Stimulated activated CD8-positive, alpha-beta memory T cell treated with anti-CD3 and anti-CD28 coated beads, Interleukin-15, amount 100 ng/mL, for 1 hour (primary cell): ENCODE measurements at places on chromosomes 5 and 9.
A peak's percentile ranks its signal among the peaks of the same experiment; 100 is the strongest.

DNA sequence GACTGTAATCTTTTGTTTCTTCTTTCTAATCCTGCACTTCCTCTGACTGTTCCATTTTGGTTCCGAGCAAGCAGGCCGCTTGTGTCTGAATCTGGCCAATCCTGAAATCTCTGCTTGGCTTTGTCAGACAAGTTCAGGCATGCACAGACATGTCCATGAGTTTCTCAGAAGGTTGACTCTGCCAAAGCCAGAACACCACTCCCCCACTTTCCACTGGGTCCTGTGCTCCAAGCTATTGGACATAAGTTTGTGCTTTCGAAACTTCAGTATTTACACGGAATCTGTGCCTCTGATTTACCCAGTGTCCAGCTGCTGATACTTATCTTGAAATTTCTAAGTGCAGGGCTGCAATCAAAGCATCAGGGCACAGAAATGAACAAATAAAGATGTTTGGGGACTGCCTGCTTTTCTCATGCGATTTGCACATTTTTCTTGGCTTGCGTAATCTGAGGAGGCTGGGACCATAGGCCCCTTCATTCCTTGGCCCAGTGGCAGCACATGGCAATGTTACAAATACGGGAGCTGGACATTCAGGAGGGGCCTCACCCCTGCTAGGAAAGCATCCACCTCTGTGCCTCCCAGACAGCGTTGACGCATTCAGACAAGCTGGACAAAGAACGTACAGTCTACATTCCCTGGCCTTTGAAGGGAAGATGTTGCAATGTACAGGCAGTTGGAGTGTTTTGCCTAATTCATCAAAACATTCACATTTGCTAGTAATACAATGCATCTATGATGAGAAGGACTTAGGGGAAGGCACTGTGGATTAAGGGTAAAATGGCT, 209.2 kb upstream of the PAPPA start:
- DNase-seq, result no peak

DNA sequence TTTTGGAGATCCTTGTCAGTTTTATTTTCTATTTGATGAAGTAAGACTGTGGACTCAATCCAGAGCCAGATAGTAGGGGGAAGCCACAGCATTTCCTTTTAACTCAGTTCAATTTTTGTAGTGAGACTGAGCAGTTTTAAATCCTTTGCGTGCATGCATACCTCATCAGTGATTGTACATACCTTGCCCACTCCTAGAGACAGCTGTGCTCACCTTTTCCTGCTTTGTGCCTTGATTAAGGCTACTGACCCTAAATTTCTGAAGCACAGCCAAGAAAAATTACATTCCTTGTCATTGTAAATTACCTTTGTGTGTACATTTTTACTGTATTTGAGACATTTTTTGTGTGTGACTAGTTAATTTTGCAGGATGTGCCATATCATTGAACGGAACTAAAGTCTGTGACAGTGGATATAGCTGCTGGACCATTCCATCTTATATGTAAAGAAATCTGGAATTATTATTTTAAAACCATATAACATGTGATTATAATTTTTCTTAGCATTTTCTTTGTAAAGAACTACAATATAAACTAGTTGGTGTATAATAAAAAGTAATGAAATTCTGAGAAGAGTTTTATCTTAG, 17.8 kb downstream of the DIMT1 start:
- DNase-seq, result no peak

- DNase-seq, result no peak
These were observed 90.7 kb downstream of the MEF2C start for GRCh38 chr5:88792144-88792840.

- DNase-seq, result no peak
These were observed 2.6 kb downstream of the CDK9 start for GRCh38 chr9:127788337-127789011.

DNA sequence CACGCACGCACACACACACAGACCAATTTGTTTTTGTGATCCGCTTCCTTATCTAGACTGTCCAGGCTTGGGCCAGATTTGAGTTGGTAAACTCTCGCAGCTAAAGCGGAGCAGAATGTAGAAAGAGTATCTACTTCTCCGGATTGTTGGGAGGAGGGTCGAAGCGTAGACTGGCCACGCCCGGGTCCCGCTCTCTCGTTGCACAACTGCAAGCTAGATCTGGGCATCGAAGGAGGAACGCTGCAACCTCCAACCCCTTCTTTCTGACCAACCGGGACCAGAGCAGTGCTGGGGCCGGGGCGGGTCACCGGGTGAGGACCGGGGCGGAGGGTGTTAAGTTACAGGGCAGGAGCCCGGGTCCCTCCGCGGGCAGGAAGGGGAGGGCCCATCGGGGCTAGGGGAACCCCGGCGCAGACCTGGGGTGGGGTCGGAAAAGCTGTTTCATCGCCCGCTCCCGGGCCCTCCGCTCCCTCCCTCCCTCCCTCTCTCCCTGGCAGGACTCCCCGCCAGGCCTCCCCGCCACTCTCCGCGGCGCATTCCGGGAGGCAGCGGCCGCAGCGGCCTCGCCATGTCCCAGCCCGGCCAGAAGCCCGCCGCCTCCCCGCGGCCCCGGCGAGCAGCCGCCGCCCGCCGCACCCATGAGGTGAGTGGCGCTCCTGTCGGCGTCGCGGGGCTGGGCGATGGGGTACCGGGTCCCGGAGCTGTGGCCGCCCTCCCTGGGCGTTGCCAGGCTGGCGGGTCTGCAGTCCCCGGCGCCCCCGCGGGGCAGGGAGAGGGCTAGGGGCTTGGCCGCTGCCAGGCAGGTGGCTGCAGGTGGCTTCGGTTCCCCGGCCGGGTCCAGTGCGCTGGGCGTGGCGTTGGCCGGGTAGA, at the start of gene CAST:
Gene CAST, plus strand, starts transcription at position 522 of the 870 bp plus-strand sequence. Its CDS starts 47 bp downstream, at position 569.
- DNase-seq, result peak; percentile 64

GRCh38 chr5:105840800-105841199, 1829.9 kb downstream of the EFNA5 start:
- DNase-seq, result no peak

- no peak for DNase-seq
These were observed 16.3 kb upstream of the PRR16 start for GRCh38 chr5:120447706-120448239.

DNA sequence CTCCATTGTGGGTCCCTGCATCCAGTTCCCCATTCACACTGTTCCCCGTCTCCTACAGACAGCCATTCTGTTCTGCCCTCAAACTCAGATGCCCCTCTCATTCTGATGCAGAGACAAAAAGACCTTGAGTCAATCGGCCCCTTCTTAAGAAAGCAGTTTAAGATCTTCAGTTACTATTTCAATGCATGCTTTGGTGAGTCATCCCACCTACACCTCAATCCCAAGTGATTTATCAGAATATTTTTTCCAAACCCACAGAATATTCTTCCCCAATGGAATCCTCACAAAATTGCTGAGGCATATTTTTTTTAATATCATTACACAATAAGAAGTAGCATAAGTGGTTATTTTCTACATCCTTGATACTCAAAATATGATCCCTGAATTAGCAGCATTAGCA, 92.4 kb upstream of the SLC1A1 start:
- no peak for DNase-seq

- DNase-seq, result no peak
These were observed 16.0 kb upstream of the SLC9A3 start for GRCh38 chr5:540071-540905.

- no peak for DNase-seq
These were observed 105.3 kb downstream of the UBE2R2 start for GRCh38 chr9:33921967-33922895.

DNA sequence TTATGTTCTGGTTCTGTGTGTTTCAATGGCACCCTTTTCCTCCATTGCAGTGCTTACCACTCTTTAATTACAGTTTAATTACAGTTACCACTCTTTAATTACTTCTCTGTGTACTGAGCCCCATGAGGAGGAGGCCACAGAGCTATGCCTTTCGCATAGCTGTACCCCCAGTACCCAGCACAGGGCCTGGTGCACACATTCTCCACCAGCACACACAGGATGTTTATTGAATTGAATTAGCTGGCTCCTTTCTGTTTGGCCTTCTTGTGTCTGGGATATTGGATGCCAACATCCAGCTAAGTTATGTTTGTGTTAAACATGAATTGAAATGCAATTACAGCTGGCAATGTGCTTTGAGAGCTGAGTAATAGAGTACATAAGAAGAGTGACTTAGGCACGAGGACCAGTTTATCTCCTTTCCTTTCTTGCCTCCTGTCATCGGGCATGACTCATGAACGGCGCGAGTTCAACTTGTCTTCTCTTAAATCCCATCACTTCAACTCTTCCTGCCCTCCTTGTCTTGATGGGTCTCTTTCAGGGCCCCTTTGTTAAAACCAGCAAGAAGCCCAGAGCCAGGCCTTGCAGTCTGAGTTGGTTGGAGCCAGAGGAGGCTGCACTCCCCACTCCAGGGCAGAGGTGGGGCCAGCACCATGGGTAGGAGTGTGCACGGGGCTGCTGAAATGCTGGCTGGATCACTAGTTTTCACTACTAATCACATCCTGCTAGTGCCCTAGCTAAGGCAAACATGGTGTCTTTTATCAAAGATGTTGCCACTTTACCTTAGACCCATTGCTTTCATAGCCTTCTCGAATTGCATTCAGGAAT, 37.4 kb downstream of the MVB12B start:
- no peak for DNase-seq

- no peak for DNase-seq
These were observed 185.6 kb upstream of the DMRT1 start for GRCh38 chr9:655875-656274.

- no peak for DNase-seq
These were observed 2079.8 kb upstream of the WWC1 start for GRCh38 chr5:166211640-166212039.

DNA sequence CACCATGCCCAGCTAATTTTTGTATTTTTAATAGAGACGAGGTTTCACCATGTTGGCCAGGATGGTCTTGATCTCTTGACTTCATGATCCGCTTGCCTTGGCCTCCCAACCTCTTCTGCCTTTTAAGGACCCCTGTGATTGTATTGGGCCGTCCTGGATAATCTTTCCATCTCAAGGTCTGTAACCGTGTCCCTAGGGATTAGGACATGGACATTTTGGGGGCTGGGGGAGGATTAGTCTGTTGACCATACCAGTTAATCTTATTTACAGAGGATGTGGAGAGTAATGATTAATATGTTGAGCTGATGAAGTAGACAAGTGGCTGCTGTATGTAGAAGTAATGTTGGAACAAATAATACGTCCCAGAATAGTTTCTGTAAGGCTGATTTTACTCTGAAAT, 23.1 kb downstream of the LNPEP start:
- DNase-seq, result no peak

DNA sequence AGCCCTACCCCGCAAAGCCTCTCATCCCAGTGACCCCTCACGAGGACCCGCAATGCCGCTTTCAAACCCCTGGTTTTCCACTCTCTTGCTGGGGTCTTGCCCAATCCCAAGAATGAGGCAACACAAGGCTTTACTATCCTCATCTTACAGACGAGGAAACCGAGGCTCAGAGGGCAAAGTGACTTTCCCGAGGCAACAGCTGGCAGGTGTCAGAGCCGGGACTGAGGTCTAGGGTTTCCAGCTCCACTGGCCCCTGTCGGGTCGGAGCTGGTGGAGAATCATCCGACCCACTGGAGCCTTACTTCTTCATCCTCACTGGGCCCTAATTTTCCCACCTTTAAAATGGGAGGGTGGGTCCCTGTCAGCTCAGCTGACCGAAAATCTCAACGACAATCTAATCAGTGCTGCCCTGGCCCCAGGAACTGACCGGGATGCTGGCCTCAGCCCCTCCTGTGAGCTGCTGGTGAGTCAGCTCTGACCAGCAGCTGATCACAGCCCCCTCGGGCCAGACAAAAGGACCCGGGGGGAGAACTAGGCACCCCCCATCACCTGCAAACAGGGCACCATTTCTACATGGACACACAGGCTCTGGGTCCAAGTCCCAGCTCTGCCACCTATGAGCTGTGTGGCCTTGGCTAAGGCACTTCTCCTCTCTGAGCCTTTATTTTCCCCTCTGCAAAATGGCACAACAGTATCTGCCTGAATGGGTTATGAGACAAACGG, 72.7 kb upstream of the STXBP1 start:
- no peak for DNase-seq

DNA sequence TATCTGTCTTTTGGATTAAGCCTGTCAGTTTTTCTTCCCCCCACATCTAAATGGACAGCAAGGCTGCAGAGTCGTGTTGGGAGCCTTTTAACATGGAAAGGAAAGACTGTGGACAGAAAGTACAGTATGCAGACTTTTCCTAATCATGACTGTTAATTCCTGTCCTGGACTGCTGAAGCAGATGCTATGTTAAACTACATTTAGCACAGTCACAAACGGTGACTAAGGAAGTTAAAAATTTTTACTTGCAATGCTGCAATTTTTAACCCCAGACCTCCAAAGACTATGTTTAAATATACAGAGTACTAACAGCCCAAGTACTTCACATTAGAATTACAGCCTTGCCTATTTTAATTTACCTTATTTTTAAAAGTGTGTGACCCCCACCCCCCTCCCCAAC, 51.8 kb downstream of the ELAVL2 start:
- no peak for DNase-seq

GRCh38 chr9:36187414-36187813, 3.3 kb upstream of the CLTA start:
- DNase-seq, result no peak

- no peak for DNase-seq
These were observed 79.4 kb downstream of the SLC1A3 start for GRCh38 chr5:36685631-36686288.

- no peak for DNase-seq
These were observed 1.1 kb downstream of the SLC35A4 start for GRCh38 chr5:140565780-140566095.

DNA sequence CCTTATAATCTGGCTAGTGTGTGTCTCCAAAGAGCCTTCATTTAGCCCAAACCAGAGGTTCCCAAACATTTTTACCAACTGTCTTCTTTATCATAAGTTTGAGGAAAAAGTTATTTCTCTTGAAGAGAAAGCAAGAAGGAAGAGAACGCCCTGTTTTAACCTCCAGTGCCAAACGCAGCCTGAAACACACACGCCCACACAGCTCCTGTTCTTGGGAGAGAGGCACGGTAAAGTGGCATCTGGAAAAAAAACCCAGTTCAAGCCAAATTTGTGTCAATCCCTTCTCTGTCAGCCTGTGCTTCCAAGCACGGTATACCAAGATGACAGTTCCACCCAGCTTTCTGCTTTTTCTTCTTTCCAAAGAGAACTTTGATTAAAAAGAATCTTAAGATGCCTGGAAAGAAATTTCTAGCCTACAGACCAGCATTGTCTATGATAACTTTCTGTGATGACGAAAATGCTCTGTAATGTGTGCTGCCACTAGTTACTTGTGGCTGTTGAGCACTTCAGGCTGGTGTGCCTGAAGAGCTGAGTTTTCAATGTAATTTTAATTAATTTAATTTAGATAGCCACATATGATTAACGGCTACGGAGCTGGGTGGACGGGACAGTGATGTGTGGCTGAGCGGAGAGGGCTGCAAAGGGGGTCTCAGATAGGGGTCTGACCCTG, 62.3 kb downstream of the ACER2 start:
- DNase-seq, result no peak

- DNase-seq, result no peak
These were observed 34.5 kb downstream of the NIPSNAP3B start for GRCh38 chr9:104798209-104798995.

- DNase-seq, result no peak
These were observed 91.3 kb downstream of the PRRT1B start for GRCh38 chr9:131636593-131636992.
